NCI-H2029 treated with DMSO at 0.1 percent for 48 hours (cell line): ENCODE measurements at places on chromosomes 11 and 22.

DNA sequence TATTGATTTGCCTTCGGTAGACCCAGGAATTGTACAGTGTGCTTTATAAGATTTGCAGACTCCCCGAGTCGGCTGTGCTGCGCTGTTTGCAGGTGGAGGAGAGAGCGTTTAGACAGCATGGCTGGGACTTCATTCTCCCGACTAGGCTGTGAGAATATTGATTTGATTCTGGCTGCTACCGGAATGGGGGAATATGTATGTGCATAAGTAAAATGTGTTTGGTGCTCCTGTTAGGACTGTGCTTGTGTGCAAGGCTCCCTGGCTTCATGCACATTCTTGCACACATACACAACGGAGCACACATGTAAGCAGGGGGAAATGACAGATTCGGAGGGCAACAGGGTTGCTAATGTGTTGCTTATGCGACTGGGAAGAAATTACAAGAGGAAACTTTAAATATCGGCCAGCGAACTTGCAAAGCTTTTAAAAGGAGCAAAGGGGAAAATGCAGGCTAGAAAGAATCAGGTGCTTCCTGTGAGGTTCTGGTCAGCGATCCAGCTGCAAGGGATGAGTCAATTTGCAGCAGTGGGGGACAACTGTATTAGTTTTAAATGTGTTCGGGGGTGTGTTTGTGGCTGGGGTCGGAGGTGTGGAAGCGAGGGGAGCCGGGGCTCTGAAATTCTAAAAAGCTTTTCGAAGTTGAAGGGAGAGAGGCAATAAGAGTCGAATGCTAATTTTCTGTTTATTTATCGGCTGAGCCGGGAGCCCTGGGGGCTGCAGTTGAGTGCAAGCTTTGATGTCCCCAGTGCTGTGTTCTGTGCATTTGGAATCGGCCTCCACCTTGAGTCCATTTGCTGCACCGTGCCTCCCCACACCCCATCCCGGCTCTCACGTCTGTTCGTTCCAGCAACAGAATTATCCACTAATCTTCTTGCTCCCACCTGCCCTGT lies 731 bp downstream of the NTM start:
- no peak for DNase-seq

- no peak for DNase-seq
These were observed 47.6 kb upstream of the OLFML1 start for GRCh38 chr11:7437696-7438095.

- no peak for DNase-seq
These were observed 27.3 kb downstream of the PTPRJ start for GRCh38 chr11:48007677-48008076.

DNA sequence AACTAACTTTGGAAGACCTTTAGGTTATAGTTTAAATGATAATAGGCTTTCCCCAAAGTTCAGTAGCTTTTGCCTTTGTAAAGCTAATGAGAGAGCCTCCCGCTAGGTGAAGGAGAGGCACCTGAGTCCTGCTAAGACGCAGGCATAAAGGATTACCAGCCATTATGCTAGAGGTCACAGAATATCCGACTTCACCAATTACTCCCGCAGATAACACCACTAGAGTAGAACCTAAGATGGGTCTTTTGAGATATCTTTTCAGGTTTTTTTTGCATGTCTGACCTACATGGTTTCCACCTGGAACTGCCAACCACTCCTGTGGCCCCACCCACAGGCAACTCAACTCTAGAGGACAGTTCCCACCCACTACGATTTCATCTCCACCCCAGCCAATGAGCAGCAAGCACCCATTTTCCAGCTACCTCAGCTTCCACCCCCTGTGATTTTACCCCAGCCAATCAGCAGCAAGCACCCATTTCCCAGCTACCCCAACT lies 314.3 kb downstream of the BRD1 start:
- no peak for DNase-seq

- DNase-seq: no peak
These were observed 1.5 kb downstream of the EML3 start for GRCh38 chr11:62610814-62611704.

- DNase-seq: no peak
These were observed 2.4 kb downstream of the OR5A2 start for GRCh38 chr11:59423835-59424234.

GRCh38 chr11:72426758-72427157 lies 7.6 kb downstream of the CLPB start:
- DNase-seq: peak; percentile 32

- DNase-seq: no peak
These were observed 101.0 kb downstream of the GGTLC2 start for GRCh38 chr22:22745225-22746060.

GRCh38 chr22:40196628-40197360 lies 19.1 kb downstream of the TNRC6B start:
- DNase-seq: no peak

DNA sequence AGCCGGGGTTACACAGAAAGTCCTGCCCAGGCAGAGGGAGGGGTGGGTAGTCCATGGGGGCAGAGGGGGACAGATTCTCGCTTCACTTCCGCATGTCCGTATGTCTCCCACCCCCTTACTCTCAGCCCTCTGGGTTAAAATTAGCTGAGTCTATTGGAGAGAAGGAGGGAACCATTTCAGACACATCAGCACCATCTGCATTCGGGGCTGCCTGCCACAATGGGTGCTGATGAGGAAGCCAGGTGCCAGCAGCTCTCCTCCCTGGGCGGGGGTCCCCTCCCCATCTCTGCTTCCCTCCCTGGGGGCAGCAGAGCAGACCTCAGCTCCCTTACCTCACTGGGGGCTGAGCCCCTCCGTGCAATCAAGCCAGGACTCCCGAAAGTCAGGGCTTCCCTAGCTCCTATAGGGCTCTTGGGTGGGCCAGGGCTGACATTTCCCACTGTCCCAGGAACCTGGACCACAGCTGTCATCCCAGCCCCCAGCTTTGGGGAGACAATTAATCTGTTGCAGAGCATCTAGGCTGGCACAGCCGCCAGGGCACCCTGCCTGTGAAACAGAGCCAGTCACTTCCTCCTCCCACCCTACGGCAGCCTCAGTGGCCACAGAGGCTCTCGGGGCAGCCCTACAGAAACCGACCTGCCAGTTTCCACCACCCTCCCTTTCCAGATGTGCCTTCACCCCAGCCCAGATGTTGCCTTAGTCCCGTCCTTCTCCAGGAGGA lies 67.3 kb downstream of the PDE2A start:
- DNase-seq: no peak

DNA sequence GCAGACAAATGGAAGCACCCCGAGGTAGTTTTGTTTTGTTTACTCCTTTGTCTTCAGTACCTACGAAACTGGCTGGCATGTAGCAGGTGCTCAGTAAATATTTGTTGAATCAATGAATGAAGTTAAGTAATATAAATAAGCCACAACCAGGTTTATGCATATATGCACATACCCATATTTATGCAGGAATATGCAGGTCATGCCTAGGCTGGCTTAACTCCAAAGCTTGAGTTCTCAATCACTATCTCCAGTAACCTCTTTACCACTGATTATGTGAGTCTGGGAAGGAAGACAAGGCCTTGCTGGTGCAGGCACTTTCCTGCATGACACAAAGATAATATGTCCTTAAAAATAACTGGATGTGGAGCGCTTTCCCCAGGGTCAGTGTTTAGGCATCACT lies 27.5 kb downstream of the ARL14EP start:
- DNase-seq: no peak

DNA sequence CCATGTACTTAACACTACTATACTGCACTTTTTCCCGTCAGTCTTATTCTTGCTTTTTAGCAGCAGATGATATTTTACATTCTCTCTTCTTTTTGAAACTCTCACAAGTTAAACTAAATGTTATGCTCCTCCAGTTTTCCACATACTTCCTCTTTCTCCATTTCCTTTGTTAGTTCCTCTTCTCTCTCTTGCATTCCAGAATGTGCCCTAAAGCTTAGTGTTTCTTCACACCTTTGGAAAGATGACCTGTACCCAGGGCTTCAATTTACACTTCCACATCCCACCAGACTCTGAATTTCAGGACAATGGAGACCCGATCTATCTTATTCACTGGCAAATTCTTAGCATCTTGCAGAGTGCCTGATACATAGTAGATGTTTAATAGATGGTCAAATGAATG lies 51.8 kb downstream of the APIP start:
- no peak for DNase-seq

GRCh38 chr11:72038491-72038890 lies 39.8 kb downstream of the IL18BP start:
- peak; percentile 44 for DNase-seq

- DNase-seq: no peak
These were observed 3.8 kb upstream of the SHISAL1 start for GRCh38 chr22:44316393-44317122.

GRCh38 chr22:42275970-42276369 lies 5.5 kb upstream of the TCF20 start:
- DNase-seq: no peak

DNA sequence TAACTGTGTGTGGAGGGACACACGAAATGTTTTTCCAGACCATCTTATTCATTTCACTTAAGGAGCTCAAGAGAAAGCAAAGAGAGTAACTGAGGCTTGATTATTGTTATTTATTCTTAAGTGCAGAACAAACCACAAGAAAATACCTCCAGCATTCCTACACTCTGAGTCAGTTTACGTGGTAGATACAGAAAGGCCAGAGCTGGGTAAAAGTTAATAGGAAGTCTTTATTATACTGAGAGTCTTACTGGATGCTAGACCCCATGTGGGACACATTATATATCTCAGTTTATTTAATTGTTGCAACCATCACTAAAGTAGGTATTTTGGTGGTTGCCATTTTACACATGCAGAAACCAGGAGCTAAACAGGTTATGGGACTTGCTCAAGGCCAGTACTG lies 261.4 kb upstream of the POU2AF2 start:
- DNase-seq: no peak

GRCh38 chr11:3995949-3996554 lies 98.5 kb upstream of the RRM1 start:
- no peak for DNase-seq

DNA sequence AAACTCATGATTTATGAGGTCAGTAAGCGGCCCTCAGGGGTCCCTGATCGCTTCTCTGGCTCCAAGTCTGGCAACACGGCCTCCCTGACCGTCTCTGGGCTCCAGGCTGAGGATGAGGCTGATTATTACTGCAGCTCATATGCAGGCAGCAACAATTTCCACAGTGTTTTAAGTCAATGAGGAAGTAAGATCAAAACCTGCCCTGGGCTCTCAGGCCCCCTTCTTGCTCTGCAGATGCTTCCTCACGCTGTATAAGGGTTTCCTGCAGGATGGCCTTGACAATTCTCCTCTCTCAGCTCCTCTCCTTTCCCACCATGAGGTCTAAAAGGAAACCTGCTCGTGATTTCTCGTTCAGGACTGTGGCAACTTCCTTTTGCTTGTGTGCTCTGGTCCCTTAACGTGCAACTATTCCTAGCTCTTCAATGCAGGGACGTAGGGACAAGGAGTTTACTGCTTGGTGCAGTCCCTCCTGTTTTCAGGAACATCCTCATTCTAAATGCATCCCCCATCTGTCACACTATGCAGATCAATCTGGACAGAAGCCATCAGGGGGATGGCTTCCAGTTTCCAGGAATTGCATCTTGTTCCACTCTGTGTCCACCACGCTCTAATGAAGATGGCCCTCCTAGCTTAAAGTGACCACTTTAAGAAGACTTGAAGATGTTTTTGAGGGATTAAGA lies 64.3 kb upstream of the IGLL5 start:
- no peak for DNase-seq

DNA sequence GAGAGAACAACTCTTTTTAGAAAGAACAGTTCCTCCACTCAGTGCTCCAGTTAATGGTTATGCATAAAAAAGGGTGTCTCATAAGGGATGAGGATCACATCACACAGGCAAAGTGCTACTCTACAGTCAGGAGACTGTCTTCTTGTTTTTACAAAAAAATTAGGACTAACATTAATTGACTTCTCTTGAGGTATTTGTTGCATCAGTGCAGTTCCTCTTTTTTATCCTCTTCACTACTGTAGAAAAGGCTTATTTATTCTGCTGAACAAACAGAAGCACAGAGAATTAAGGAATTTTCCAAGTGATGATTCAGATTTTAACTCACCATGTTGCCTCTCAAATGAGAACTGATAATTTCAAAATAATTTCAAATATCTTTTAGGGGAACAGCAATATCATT lies 1.9 kb downstream of the MMP8 start:
- DNase-seq: no peak

- peak; percentile 89 for DNase-seq
These were observed 25.8 kb downstream of the KCNC1 start for GRCh38 chr11:17760102-17761029.

DNA sequence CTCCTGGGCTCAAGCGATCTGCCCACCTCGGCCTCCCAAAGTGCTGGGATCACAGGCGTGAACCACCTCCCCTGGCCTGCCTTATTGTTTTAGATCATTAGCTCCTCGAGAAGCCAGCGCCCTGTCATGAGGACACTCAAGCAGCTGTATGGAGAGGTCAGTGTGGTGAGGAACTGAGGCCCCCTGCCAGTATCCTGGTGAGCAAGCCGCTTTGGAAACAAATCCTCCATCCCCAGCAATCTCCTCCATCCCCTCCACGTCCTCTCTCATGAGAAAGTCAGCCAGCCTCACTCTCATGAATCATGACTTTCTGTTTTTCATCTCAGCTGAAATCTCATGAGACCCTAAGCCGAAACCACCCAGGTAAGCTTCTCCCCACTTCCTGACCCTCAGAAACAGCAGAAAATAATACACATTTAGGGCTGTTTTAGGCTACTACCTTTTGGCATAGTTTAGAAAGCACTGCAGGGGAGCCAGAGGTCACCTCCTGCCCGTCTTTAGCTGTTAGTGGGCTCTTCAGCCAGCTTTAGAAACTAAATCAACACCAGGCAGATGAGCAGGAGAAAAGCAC lies 56.0 kb downstream of the CTTN start:
- DNase-seq: no peak

DNA sequence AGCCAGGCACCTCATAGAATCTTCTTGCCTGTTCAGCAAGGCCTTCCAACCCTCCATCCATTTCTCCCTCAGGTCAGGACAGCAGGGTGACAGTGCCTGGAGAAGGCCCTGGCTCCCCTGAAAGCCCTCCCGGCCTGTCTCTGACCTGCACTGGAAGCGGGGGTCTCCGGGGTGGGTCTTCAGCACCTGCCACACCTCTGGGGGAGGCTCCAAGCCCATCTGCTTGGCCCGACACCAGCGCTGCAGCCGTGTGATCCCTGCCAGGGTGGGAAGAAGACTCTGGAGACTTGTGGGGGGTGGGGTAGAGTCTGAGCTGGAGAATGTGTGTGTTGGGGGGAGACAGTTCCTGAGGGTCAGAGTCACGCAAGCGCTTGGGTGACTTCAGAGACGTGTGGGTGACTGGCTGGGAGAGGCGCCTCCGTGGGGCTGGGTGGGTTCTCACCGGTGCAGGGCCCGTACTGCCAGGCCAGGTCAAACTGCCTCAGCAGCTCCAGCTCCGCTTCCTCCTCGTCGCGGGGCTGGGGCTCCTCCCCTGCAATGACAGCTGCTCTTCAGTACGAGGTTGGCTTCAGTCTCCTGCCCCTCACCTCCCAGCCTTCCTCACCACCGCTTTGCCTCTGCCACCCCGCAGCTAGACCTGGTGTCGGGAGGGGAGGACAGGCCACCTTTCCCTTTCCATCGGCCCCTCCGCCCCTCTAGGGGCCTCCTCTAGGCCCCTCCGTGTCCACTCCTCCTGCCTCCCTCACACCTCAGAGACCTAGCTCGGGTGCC lies 615 bp downstream of the POLD4 start:
- peak; percentile 65 for DNase-seq

GRCh38 chr11:112928136-112928535 lies 33.1 kb upstream of the NCAM1 start:
- DNase-seq: no peak

- DNase-seq: no peak
These were observed 164.4 kb downstream of the BRD1 start for GRCh38 chr22:49663311-49663711.
